ENCODE measurements at places on chromosomes 7 and 10.

DNA sequence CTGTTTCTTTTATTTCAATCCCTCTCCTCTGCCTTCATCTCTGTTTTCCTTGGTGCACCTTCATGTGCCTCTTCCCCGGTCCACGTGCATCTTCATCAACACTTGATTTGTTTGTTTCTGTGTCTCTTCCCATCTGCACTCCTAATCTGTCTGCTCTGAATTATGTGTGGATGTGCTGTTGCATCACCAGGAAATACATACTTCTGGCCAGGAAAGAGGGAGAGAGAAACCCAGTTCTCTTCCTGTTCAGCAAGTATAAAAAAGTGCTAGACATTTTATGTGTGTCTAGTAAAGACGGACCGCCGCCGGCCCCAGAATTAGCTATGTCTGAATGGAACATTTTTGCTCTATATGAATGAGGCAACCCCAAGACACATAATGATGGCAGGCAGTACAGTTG lies 93.8 kb downstream of the CALD1 start:
- no peak for DNase-seq

DNA sequence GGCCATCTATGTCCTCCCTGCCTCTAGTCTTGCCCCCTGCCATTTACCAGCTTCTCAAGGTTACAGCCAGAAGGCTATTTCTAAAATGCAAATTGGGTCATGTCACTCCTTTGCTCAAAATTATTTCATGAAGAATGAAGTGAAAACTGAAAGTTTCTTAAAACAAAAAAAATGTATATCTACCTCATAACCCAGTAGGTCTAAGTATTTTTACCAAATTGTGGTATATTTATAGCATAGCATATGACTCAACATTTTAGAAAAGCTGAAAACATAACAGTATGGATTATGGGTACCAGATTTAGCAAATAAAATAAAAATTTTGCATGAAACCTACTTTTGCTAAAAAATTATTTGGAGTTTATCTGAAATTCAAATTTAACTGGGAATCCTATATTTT lies 78.4 kb downstream of the SLC16A9 start:
- no peak for DNase-seq

- DNase-seq, result no peak
Observed at GRCh38 chr7:43764807-43765491, 6.5 kb downstream of the BLVRA start.

DNA sequence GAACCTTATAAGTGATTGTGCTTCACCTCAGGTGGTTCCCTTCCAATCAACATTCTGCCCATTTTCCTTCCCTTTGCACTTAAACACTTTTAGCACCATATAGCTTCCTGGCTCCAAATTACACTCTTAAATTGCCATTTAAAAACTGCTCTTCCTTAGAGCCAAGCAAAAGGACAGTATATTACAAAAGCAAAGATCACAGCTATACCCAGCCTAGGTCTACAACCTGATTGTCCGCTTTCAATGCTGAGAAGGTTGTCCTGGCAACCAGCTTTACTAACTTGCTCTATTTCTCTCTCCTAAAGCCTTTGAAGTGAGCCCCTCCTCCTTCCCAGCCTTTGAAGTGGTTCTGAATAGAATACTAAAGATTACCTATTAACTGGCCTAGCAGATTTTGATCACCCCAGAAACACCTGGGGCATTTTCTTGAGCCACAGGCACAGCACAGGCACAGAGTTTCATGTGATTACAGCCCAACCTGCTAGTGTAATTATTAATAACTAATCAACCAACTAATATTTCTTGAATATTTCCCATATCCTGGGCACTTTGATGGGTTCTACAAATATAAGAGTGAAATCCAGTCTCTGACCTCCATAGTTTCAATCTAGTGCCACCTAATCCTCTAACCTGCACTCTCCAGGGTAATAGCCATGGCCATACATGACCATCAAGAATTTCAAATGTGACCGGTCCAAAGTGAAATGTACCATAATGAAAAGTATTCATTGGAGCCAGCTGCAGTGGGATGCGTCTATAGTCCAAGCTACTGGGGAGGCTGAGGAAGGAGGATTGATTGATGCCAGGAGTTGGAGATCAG lies 63.6 kb upstream of the TRIM24 start:
- peak; percentile 35 for DNase-seq

- peak; percentile 84 for DNase-seq
Observed at GRCh38 chr7:70829221-70830059, 302.5 kb upstream of the GALNT17 start.

DNA sequence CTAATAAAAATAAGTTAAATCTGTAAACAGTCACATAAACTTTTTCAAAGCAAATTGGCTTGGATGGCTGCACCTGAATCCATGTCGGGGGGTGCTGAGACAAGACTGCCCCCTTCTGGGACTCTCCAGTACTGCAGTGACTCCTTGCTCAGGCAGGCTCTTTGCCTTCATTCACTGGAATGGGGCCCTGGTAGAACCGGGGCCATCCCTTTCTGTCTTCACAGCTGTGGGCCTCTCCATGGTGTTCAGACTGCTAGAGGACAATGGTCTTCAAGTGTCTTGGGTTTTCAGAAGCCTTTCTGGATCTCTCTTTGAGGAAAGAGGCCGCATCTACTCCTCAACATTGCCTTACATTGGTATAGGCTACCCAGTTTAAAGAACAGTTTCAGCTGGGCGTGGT lies 16.1 kb upstream of the IMPDH1 start:
- DNase-seq, result peak; percentile 57

DNA sequence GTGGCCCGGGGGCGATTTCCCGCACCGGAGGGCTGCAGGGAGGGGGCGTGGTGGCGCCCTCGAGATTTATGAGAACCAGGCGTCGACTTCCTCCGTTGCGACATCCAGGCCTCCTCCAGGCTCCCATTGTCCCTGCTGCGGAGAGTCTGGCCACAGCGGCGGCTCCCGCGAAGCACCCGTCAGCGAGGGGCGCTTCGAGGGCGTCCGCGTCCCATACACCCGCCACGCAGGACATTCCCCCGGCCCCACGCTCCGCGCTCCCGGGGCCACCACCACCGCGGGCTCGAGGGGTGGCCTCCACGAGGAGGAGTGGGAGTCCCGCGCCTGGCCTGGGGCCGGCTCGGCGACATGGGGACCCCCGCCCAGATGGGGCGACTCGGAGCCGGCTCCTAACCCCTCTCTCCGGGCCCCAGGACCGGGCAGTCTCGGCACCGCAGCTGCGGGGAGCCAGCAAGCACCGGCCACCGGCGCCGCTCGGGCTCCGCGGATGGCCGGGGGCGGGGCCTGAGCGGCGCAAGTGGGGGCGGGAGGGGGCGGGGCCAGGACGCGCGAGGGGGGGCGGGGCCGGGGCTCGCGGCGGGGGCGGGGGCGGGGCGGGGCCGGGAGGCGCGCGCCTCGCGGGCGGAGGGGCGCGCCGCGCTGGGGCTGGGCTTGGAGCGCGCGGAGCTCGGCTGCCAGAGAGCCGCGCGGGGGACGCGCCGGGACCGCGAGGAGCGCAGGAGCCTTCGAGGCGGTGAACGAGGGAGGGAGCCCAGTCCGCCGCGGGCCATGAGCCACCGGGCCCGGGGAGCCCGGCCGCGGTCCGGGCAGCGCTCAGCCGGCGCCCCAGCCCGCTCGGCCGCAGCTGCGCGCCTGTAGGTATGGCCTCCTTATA lies at the start of gene SH2B2:
SH2B2 (plus strand) TSS at position 632 of the 874 bp plus-strand sequence. CDS start 13,683 bp downstream, outside the sequence.
- no peak for DNase-seq

DNA sequence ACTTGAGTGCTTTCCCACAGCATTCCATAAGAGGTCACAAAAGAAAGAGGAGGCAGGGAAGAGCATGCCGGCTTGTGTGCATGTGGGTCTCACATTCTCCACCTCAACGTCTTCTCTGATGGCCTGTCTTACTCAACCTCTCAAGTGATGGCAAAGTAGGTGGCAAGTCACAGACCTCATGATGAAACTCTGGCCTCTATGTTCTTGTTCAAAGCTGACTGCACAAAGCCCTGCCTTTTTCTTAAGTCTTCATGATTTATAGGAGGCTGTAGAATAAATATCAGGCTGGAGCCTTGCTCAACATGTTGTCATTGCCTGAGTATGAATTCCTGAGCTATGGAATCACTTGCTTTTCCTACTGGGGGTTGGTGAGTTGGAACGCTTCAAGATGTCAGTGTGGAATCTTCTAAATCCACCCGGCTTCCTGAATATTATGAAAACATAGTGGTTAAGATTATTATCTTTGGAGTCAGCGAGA lies 213.6 kb upstream of the INHBA start:
- DNase-seq, result no peak

- DNase-seq, result no peak
Observed at GRCh38 chr10:33037726-33038125, 79.7 kb upstream of the ITGB1 start.

- DNase-seq, result no peak
Observed at GRCh38 chr10:111486346-111486745, 409.5 kb downstream of the ADRA2A start.

Data from NCI-H524 (cell line).